T-helper 2 cell treated with Interferon-gamma antibody and Interleukin-4, amounts not matched to agents 100 ng/mL and 5 ng/mL, for 36 hours (primary cell): ENCODE measurements at places on chromosomes 2 and 18. TPM values are rescaled to one million over a fixed set of nuclear protein-coding genes. Genes with fewer than 3 reads are reported as not detected.

Gene ABCB11
- total RNA-seq: 0.02 TPM in 1 of 2 replicates, not detected in the other

Gene WDSUB1
- 5.7 and 6.5 TPM in 2 replicates for total RNA-seq

Gene B3GNT7
- total RNA-seq: not detected in 2 replicates

Gene HOXD1
- total RNA-seq: not detected in 2 replicates

Gene PDE11A
- total RNA-seq: not detected in 2 replicates

Gene HAAO
- total RNA-seq: 2.2 and 2.4 TPM in 2 replicates

Gene SERPINB10
- not detected in 2 replicates for total RNA-seq

Gene FTCDNL1
- total RNA-seq: 1.1 and 1.2 TPM in 2 replicates

Gene RGPD4
- not detected in 2 replicates for total RNA-seq

Gene DSG2
- 1.2 and 1.3 TPM in 2 replicates for total RNA-seq

Gene POMC
- 3.0 and 4.1 TPM in 2 replicates for total RNA-seq

Gene HNMT
- not detected in 2 replicates for total RNA-seq

Gene SERPINB13
- total RNA-seq: not detected in 2 replicates

Gene ALKAL2
- total RNA-seq: 0.80 and 2.1 TPM in 2 replicates

Gene RAPGEF4
- 0.73 and 0.75 TPM in 2 replicates for total RNA-seq

Gene IL1F10
- not detected in 2 replicates for total RNA-seq

Gene IL36RN
- not detected in 2 replicates for total RNA-seq

Gene UGGT1
- total RNA-seq: 78.9 and 84.4 TPM in 2 replicates

Gene COLEC12
- not detected in 2 replicates for total RNA-seq

Gene PLEKHH2
- total RNA-seq: 2.3 and 3.2 TPM in 2 replicates

Gene KCMF1
- 77.7 and 84.2 TPM in 2 replicates for total RNA-seq

Gene SH3YL1
- total RNA-seq: 13.9 and 15.6 TPM in 2 replicates

Gene PPP3R1
- total RNA-seq: 74.9 and 78.2 TPM in 2 replicates

Gene NR4A2
- total RNA-seq: 1.9 and 2.1 TPM in 2 replicates

Gene ATF2
- 62.8 TPM in 2 replicates for total RNA-seq

Gene HOXD11
- total RNA-seq: not detected in 2 replicates

Gene ZNF514
- 8.7 and 10.1 TPM in 2 replicates for total RNA-seq

Gene FOXI3
- not detected in 2 replicates for total RNA-seq

Gene ID2
- total RNA-seq: 173 and 182 TPM in 2 replicates

Gene PMAIP1
- total RNA-seq: 23.6 and 24.1 TPM in 2 replicates

Gene SP140
- 117 and 120 TPM in 2 replicates for total RNA-seq

Gene TMEM163
- 0.25 and 0.30 TPM in 2 replicates for total RNA-seq

Gene LRRTM1
- not detected in 2 replicates for total RNA-seq

Gene UGT1A10
- total RNA-seq: not detected in 2 replicates

Gene CCDC195
- total RNA-seq: not detected in 2 replicates

Gene SPEG
- 0.32 and 0.75 TPM in 2 replicates for total RNA-seq

Gene PPP1R1C
- total RNA-seq: 0.48 TPM in 1 of 2 replicates, not detected in the other

Gene TAF4B
- 10.1 and 10.4 TPM in 2 replicates for total RNA-seq

Gene PAX3
- not detected in 2 replicates for total RNA-seq

Gene KIF1A
- 0.41 and 0.43 TPM in 2 replicates for total RNA-seq

Gene TEX51
- not detected in 2 replicates for total RNA-seq

Gene MARS2
- total RNA-seq: 15.0 and 16.4 TPM in 2 replicates
